ENCODE measurements at places on chromosomes 11 and 22.

GRCh38 chr11:109707411-109707810 lies 285.4 kb downstream of the C11orf87 start:
- DNase-seq: no peak

DNA sequence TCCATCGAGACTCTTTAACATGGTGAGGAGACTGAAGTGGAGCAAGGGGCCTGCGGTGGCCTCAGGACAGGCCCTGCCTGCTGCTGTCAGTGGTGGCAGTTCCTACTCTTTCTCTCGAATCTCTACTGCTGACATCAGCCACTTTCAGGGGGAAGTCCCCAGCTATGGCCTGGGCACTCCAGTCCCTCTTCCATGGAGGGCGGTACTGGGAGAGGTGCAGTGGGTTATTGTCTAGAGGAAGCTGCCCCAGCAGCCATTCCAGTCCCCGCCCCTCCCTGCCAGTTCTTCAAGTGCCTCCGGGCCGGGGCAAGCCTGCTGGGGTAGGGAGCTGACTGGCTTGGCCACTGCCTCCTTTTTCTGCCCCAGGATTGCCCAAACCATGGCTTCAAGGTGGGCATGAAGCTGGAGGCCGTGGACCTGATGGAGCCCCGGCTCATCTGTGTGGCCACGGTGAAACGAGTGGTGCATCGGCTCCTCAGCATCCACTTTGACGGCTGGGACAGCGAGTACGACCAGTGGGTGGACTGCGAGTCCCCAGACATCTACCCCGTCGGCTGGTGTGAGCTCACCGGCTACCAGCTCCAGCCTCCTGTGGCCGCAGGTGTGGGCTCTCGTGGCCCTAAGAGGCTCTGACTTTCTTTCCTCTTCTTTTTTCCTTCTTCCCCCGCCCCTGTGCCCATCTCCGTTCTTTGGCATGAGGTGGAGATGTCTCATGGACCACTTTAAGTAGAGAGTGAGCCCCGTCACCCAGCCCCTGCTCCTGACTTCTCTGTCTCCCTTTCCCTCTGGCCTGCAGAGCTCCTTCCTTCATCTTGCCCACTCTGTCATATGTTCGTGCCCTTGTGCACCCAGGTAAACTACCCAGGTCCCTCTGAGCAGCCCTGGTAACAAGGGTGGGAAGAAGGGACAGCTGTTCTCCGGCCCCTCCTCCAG lies 13.7 kb downstream of the CHADL start:
- no peak for DNase-seq

- DNase-seq: no peak
Measured at GRCh38 chr11:44199298-44199697, 103.8 kb downstream of the EXT2 start.

DNA sequence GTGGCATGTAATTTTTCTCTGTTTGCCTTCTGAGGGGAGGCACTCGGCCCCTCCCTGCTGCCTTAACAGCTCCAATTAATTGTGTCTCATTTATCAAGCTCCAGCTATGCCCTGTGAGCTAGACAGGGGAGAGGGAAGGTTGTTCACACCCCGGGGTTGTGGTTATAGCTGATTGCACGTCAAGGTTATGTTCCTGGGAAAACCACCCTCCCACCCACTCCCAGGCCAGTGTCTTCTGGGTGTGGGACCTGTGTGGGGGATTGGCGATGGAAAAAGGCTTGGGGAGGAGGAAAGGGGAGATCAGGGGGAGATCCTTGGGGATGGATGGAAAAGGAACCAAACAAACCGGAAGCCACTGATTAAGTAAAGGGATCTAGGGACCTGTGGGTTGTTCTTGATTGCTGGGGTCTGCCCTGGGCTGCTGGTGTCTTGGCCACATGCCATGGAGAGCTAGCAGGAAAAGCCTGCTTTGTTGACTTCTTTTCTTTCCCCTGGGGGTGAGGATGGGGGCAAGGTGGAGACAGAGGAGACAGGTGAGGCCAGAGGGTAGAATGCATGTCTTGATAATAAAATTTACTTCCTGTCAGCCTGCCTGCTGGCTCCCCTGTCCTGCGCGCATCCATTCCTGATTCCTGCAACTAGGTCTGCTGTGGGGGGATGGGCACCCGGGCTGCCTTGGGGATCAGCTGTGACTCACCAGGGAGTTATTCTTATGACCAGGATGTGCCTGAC lies 13.5 kb upstream of the SORL1-AS1 start:
- DNase-seq: no peak

DNA sequence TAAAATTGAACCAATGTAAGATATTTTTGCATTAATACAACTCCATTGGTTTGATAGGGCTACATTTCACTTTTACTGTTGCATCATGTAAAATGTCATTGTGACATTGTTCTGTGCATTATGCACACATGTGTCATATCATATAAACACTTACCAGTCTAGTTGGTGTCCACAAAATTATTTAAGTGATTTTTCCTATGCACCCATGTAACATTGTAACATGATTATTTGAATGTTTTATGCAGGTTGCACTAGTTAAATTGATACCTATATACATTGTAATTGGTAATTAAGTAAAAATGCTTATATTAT lies 9.6 kb upstream of the BIRC3 start:
- no peak for DNase-seq

Measured in T-helper 2 cell (primary cell).